Stimulated activated CD4-positive, alpha-beta T cell treated with anti-CD3 and anti-CD28 coated beads, Interleukin-12 subunit alpha, Interleukin-12 subunit beta, amount 100 ng/mL, for 4 hours (primary cell): ENCODE measurements at places on chromosomes 5 and 9.
A peak's percentile ranks its signal among the peaks of the same experiment; 100 is the strongest.

- no peak for DNase-seq
Observed at GRCh38 chr9:95545831-95546567, 29.2 kb upstream of the PTCH1 start.

DNA sequence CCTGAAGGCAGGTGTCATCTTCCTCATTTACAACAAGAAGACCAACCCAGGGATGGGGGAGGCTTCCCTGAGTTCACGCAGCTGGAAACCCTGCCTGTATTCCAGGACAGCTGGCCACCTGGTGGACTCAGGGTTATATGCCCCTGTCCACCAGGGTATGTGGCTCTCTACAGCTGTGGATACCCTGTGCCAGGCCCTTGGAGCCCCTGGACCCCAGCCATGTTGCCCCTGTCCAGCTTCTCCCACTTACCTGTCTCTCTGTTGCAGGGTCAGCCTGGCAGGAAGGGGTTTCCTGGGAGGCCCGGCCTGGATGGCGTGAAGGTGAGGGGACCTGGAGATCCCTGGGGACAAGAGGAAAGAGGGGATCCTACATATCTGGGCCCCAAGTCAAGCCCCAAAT is 79.7 kb upstream of the ORM1 start:
- no peak for DNase-seq

GRCh38 chr5:109413458-109413857 is 3.7 kb upstream of the PJA2 start:
- DNase-seq: no peak

DNA sequence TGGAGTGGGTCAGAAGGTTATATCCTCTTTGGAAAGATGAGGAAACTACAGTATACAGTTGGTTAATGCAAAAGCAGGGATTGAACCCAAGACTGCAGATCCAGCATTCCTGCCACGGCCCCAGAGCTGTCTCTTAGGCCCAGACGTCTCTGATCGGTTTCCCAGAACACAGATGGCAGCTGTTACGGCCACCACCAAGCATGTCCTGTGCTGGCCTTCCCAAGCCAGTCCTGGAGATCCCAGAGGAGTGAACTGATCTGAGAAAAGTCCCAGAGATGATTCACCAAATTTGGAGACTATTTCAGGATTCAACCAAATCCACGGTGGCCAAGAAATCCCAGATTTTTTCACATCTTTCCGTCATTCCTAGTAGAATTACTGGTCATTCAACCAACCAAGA is 20.1 kb downstream of the TNIP1 start:
- DNase-seq: no peak

DNA sequence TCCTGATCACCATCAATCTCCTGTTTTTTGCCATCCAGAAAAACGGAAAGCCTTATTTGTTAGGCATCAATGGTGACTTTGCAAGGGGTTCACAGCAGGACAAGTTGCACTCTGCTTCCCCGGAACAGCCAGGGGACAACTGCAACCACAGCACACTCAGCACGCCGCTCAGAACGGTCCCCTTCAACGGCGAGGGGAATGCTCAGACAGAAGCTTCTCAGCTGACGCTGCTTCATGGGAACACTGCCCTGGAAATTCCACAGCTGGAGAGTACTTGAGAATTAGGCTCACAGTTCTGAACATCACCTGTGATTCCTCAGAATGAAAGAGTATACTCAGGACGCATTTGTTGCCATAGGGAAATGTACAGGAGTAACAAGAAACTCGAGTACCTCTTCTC is 40.1 kb upstream of the PLPP6 start:
- no peak for DNase-seq

- no peak for DNase-seq
Observed at GRCh38 chr5:40932766-40933165, 23.5 kb downstream of the C7 start.

GRCh38 chr5:591746-592145 is 20.4 kb upstream of the CEP72 start:
- DNase-seq: no peak

- DNase-seq: no peak
Observed at GRCh38 chr5:107369622-107370021, 301.1 kb downstream of the EFNA5 start.

DNA sequence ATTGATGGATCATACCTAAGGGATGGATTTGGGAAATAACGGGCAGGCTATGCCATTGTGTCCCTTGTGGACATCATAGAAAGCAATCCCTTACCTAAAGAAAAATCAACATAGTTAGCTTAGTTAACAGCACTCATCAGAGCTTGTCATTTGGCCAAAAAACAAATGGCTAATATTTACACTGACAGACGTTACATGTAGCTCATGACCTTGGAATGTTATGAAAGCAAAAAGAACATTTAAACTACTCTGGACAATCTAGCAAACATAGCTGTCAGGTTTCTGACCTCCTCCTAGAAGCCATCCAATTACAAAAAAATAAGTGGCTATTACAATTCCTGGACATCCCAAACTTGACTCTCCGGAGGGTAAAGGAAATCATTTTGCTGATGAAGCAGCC is 23.8 kb downstream of the TMEM232 start:
- DNase-seq: no peak

DNA sequence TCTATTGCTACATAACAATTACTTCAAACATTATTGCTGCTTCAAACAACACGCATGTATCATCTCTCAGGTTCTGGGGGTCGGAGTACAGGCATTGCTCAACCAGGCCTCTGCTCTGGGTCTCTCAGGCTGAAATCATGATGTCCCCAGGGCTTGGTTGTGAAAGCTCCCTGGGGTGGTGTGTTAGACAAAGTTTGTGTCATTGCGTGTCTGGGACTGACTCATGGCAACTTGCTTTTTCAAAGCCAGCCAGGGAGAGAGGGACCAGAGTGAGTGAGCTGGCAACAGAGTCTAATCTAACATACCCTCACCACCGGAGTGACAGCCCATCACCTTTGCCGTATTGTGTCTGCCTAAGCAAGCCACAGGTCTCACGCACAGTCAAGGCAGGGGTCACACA is 259.2 kb upstream of the NFIL3 start:
- DNase-seq: no peak

GRCh38 chr5:93930098-93930497 is 188.7 kb upstream of the POU5F2 start:
- DNase-seq: no peak

- DNase-seq: peak; percentile 57
Observed at GRCh38 chr5:144189800-144190429, 19.2 kb downstream of the KCTD16 start.

DNA sequence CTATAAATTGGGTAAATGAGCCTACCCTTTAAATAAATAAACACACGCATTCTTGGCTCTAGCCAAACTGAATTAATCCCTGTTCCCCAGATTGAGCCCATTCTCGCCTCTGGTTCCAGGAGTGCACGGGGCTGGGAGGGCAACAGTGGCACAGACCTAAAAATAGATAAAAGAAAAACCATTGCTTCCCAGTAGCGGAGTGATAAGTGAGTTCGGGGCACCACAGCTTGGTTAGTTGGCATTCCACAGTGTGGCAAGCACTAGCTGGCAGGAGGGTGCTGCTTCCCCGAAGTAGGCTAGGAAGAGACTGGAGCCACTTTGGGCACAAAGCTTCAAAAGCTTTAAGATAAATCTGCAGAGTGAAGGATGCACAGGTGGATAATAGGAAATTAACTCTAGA is 322.2 kb upstream of the SGCD start:
- DNase-seq: no peak

DNA sequence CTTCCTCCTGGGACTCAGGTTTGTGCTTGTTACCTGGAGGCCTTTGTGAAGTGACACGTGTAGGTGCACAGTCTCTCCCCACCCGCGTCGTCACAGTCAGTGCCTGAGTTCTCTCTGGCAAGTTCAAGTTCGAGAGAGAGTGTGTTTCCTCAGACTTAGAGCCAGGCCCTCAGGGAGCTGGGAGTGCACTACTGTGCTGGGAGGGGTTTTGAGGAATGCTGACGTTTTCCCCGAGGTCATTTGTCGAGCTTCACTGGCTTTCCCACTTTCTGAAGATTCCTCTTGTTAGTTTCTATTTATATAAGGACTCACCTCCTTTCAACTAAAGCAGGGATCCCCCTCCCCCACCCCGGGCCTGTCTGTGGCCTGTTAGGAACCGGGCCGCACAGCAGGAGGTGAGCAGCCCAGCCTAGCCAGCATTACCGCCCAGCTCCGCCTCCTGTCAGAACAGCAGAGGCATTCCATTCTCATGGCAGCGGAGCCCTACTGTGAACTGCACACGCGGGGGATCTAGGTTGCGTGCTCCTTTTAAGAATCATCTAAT is 209.2 kb downstream of the DIRAS2 start:
- no peak for DNase-seq

- no peak for DNase-seq
Observed at GRCh38 chr5:35830587-35830986, 26.1 kb upstream of the IL7R start.
